COR-L47 (cell line): ENCODE measurements at places on chromosomes 4 and X.

GRCh38 chrX:41734530-41734929, 10.5 kb downstream of the GPR82 start:
- DNase-seq: no peak

GRCh38 chr4:171235521-171235920, 577.7 kb upstream of the GALNTL6 start:
- DNase-seq: no peak

DNA sequence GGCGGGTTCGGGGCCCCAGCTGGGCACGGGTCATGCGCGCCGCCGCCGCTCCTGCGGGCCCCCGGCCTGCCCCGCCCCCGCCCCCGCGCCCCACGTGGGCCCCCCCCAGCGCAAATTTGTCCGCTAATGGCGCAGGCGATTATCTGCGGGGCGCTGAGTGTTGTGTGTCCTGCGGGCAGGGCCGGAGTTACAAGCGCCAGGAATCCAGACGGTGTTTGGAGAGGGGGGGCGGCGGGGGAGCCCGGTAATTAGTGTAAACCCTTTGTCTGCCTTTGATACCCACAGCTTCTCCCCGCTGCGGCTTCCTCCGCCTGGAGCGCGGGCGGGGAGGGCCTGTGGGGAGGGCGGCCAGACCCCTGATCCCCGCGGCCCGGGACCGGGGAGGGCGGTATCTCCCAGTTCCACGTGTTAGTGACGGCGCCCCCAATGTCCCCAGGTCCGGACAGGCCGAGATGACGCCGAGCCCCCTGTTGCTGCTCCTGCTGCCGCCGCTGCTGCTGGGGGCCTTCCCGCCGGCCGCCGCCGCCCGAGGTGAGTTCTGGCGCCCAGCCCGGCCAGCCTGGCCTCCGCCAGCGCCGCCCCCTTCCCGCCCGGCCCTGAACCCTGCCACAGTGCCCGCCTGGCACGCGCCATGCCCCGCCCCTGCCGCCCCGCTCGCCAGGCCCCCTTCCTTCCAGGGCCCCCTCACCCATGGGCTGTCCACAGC, 761 bp downstream of the FGFRL1 start:
- DNase-seq: peak; percentile 56

- peak; percentile 79 for DNase-seq
Measured at GRCh38 chrX:65595460-65595876, 60.9 kb upstream of the LAS1L start.

- DNase-seq: no peak
Measured at GRCh38 chr4:8344377-8344776, 74.8 kb downstream of the HTRA3 start.

GRCh38 chrX:140346729-140347128, 158.1 kb downstream of the SOX3 start:
- DNase-seq: no peak

DNA sequence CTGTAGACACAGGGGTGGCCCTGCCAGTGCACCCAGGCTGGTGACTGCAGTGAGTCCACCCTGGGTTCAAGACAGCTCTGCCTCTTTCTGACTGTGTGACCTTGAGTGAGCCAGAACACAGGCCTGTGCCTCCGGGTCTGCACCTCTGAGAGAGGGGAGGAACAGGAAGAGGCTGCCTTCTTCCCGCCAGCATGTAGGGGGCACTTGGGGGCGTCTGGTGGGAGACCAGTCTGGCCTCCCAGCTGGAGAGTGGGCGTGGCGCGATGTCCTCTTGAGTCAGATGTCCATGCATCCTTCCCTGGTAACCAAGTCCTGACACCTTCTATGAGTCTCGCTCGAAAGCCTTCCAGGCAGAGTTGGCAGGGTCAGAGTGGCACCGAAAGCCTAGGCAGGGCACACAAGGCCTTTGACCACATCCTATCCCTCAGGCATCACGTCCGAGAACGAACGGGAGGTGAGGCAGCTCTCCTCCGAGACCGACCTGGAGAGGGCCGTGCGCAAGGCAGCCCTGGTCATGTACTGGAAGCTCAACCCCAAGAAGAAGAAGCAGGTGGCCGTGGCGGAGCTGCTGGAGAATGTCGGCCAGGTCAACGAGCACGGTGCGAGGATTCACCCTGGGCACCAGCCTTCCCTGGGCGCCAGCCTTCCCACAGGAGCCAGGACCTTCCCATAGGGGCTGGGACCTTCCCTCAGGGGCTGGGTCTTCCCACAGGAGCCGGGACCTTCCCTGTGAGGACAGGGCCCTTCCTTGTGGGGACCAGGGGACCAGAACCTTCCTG, 21.3 kb downstream of the WFS1 start:
- DNase-seq: no peak

DNA sequence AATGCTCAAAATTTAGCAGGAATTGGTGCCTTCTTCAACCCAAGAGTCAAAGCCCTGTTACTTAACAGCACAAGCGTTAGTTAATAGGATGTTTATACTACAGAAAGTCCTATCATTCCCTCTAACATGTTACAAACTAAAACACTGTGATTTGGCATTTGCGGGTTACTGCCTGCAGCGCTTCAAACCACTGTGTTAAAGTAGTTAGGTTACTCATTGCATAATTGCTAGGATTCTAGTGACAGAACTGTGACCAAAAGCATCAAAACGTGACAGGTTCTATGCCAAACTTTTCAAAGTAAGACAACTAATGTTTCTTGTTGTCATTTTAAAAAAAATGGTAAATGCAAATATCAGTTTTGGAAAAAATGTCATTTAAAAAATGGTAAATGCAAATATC, 442.8 kb upstream of the ZFP42 start:
- DNase-seq: no peak

- no peak for DNase-seq
Measured at GRCh38 chrX:46140272-46140671, 404.9 kb downstream of the ZNF674 start.

DNA sequence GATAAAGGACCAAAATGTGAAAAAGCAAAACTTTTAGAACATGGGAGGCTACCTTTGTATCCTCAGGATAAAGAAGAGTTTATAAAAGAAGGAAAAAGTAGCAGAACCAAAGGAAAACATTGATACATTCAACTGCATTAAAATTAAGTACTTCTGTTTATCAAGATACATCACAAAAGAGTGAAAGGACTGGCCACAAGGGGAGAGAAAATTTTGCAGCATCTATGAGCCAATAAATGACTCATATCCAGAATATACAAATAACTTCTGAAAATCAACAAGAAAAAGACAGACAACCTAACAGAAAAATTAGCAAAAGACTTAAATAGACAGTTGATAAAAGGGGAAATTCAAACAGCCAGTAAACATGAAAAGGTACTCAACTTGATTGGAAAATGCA, 177.1 kb downstream of the RBMX2 start:
- no peak for DNase-seq

DNA sequence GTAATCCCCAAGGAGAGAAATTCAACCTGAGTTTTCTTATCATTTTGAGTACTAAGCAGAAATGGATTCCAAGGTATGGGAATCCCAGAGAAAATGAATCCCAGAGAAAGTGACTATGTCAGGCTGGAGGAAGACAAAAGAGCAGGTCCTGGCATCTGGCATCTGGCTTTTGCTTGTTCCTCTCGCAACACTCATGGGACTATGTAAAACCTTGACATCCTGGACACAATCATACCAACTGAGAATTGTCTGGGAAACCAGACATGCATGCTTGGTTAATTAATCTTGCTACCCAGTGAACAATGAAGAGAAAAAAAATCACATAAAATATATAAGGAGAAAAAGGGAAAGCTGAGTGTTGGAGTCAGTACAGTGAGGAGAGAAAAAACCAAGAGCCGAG, 12.9 kb downstream of the DCAF8L1 start:
- no peak for DNase-seq

DNA sequence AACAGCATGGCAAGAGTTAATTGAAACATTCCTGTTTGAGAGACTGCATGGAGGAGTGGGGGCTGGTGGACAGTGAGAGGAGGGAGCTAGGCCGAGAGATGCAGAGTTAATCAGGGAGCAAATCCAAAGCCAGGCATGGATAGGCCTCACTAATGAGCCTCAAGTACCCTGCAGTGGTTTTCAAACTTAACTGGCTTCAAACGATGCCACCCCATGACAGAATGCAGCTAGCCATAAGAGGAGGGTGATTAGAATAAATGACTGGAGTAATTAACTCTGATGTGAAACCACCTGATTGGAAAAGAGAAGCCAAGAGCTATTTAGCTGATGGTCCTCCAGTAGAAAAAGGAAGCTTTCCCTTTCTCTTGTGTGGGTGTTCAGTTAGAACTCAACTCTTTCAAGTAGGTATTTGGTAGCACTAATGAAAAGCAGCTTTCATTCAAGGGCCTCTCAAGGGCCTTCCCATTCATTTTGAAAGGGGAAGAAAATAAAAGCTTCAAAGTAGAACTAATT, 215.4 kb upstream of the MAB21L2 start:
- DNase-seq: peak; percentile 50

GRCh38 chrX:101117701-101118100, 19.7 kb downstream of the CENPI start:
- no peak for DNase-seq

- no peak for DNase-seq
Measured at GRCh38 chrX:13198762-13199064, 121.1 kb downstream of the ATXN3L start.

GRCh38 chr4:146379744-146380143, 142.0 kb downstream of the SLC10A7 start:
- no peak for DNase-seq

- no peak for DNase-seq
Measured at GRCh38 chrX:78109458-78109857, 5.4 kb downstream of the PGK1 start.
